ENCODE measurements at places on chromosomes 1 and 21. TPM values are rescaled to one million over a fixed set of nuclear protein-coding genes. Genes with fewer than 3 reads are reported as not detected.

The MPL gene
- not detected for total RNA-seq

- DNase-seq = peak; percentile 82
These were observed 6.2 kb upstream of the POFUT2 start for GRCh38 chr21:45293726-45294401.

DNA sequence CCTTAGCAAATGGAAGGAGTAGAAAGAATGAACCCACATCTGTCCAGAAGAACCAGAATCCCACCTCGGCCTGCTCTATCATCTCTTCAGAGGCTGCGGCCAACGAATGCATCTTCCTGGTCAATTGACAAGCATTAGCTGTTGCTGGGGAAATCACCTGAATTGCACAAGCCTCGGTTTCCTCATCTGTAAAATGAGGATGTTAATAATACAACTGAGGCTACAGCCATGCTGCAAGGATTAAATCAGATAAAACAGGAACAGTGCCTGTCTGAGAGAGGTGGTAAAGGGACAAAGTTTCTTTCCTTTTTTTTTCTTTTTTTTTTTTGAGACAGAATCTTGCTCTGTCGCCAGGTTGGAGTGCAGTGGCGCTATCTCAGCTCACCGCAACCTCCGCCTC lies 99.8 kb downstream of the KIF14 start:
- no peak for DNase-seq

- no peak for DNase-seq
These were observed 537.2 kb upstream of the TMPRSS15 start for GRCh38 chr21:18940791-18941190.

DNA sequence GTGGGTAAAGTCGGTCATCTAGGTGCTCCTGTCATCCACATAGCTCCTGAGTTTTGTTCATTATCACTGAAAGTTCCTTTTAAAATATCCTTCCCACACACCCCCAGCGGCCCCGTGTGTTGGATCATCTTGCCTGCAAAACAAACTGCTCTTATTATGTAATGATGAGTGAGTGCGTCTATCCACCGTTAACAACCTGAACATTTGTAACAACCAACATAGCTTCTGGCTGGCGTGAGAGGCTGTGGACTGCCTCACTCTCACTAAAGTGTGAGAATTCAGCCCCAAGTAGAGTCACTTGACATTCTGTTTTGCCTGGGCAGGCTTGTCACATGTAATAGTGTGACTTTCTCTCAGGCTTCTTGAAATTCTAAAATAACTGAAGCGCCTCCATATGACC lies 14.5 kb upstream of the KCNA2 start:
- DNase-seq = no peak

GRCh38 chr1:44346878-44347277 lies 8.2 kb downstream of the ERI3 start:
- DNase-seq = no peak

DNA sequence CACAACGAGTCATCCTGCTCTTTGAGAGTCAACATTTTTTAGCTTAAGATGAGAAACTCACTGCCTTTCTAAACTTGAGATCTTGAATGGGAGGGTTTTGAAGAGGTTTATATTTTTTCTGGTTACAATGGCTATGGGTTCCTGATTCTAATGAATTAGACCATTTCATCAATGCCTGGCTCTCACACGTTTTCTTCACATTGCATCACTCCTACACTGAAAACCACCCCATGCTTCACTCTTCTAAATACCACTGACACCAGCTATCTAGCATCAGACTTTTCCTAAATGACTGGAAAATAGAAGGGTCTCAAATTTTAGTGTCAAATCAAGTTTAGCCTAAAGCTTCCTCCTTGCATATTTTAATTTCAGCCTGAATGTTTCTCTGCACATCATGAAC lies 606.1 kb upstream of the USP24 start:
- DNase-seq = no peak

DNA sequence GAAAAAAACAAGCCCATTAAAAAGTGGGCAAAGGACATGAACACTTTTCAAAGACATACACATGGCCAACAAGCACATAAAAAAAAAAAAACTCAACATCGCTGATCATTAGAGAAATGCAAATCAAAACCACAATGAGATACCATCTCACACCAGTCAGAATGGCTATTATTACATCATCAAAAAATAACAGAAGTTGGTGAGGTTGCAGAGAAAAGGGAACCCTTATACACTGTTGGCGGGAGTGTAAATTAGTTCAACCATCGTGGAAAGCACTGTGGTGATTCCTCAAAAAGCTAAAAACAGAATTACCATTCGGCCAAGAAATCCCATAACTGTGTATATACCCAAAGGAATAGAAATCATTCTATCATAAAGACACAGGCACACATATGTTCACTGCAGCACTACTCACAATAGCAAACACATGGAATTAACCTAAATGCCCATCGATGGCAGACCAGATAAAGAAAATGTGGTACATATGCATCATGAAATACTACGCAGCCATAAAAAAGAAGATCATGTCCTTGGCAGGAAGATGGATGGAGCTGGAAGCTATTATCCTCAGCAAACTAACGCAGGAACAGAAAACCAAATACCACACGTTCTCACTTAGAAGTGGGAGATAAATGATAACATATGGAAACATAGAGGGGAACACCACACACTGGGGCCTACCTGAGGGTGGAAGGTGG lies 70.1 kb downstream of the INTS7 start:
- DNase-seq = no peak

DNA sequence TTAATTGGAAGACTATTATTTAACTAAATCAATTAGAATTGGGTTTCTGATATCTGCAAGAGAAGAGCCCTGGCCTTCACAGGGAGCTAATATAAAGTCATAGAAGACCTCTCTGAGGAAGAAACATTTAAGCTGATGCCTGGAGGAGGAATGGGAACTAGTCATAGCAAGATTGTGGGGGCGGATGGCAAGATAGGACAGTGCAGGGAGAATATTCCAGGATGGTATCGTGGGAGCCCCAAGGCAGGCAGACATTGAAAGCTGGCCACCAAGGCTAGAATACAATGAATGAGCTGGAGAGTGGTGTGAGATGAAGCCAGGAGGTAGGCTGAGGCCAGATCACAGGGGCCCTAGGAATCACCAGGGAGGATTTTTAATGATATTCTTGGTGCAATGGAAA lies 20.8 kb upstream of the MYSM1 start:
- no peak for DNase-seq

DNA sequence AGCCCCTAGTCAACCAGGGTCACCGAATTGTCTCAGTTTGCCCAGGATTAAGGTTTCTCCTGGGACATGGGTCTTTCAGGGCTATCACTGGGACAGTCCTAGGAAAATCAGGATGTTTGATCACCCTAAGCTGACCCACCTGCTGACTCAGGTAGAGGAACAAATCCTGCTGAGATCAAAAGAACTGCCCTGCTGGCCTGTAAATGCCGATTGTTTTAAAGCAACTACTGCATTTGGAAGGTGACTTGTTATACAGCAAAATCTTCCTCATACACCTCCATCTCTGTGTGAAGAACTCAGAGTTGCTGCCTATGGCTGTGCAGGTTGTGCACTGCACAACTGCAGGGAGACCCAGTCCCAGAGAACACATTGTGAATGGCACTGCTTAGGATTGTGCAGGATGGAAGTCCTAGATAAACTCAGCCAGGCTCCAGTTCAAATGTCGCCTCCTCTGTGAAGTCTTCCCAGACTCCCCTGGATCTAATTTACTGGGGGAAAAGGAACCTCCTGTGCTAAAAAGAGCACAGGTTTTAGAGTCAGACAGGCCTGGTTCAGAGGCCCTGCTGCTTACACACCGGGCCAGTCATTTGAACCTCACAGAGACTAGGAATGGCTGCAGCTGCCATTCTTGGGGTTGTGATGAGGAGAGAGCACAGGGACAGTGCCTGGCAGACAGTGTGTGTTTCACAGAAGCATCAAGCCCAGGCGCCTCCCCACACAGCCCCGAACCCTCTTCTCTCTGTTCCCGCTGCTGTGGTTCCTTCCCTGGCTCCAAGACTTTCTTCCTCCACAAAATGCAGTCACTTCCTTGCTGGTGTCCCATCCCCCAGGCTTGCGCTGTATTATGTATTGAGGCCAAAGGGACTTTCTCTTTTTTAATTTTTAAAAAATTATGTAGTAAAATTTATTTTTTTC lies 23.2 kb upstream of the LRP8 start:
- DNase-seq = no peak
